Glomerular endothelial cell (primary cell): ENCODE measurements at places on chromosomes 2 and 18. TPM values are rescaled to one million over a fixed set of nuclear protein-coding genes. Genes with fewer than 3 reads are reported as not detected.

The DPYSL5 gene
- not detected in 2 replicates for total RNA-seq

The IL1RL2 gene
- 0.47 TPM in 1 of 2 replicates, not detected in the other for total RNA-seq

The UGT1A10 gene
- not detected in 2 replicates for total RNA-seq

The KIF5C gene
- 0.58 and 1.6 TPM in 2 replicates for total RNA-seq

The GPBAR1 gene
- total RNA-seq = 0.35 and 0.39 TPM in 2 replicates

The CNGA3 gene
- total RNA-seq = not detected in 2 replicates

The RMND5A gene
- 28.7 and 29.1 TPM in 2 replicates for total RNA-seq

The FSIP2 gene
- total RNA-seq = 0.24 and 0.82 TPM in 2 replicates

The GCFC2 gene
- 20.0 and 20.4 TPM in 2 replicates for total RNA-seq

The KLHL14 gene
- 0.47 and 0.48 TPM in 2 replicates for total RNA-seq

The WDR12 gene
- 15.2 and 22.9 TPM in 2 replicates for total RNA-seq

The CLHC1 gene
- 2.8 and 4.8 TPM in 2 replicates for total RNA-seq

The ASAP2 gene
- 42.1 and 71.6 TPM in 2 replicates for total RNA-seq

The LOXHD1 gene
- total RNA-seq = not detected in 2 replicates
